ENCODE measurements at places on chromosomes 1 and 21.

GRCh38 chr1:227779021-227779441 is 36.4 kb upstream of the PRSS38 start:
- DNase-seq = no peak

- DNase-seq = peak; percentile 91
Measured at GRCh38 chr1:1019122-1019999, 559 bp upstream of the AGRN start.

DNA sequence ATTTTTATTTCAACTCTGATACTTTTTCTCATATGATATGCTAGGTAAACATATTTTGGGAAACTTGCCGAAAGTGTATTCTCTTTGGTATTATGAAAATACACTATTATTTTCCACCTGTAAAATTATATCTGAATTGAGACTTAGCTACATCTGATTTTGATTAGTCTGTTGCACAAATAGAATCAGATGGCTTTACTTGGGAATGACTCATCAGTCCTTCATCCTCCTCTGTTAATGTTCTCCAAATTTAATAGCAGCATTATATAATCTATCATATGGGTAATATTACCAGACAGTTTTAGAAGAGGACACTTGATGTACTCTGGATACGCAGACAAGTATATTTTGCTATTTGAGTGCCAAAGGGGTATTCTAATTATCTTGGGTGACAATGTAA is 245.3 kb downstream of the CTH start:
- no peak for DNase-seq

DNA sequence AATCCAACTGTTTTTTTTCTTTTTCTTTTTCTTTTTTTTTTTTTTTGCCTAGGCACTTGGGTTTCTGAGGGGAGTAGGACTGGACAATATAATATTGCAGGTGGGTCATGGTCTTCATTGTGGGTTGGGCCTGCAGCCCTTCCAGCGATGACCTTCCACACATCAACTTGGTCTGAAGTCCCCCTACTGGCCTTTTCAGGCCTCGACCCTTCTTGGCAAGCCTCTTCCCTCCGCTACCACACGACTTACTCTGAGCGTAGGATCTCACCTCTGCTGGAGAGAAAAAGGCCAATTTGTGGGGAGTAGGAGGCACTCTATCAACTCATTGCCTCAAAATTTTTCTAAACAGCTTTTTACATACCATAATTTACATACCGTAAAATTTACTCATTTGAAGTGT is 51.1 kb upstream of the GRIK3 start:
- DNase-seq = no peak

DNA sequence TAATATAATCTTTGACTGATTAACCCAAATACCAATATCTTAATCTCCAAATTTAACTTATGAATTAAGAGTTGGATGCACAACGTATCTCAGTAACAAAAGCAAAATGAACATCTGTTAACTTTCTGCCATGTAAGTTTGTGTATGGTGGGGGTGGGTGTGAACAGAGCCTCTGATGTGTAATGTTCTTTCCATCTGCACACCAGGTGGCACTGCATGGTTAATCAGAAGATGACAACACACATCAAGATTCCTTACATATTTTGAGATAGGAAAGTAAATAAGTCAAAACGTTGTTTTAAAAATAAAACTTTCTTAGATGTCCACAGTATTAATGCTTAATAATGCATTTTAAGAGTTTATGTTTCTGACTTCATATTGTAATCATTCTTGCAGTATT is 251.9 kb downstream of the DPYD start:
- no peak for DNase-seq

GRCh38 chr21:44012474-44013379 is 618 bp downstream of the TRAPPC10 start:
- DNase-seq = peak; percentile 76

All from mucosa of descending colon (tissue), 3 donors.